ENCODE measurements at places on chromosomes 7 and 10. TPM values are rescaled to one million over a fixed set of nuclear protein-coding genes. Genes with fewer than 3 reads are reported as not detected.

The OR2A5 gene
- not detected for total RNA-seq

DNA sequence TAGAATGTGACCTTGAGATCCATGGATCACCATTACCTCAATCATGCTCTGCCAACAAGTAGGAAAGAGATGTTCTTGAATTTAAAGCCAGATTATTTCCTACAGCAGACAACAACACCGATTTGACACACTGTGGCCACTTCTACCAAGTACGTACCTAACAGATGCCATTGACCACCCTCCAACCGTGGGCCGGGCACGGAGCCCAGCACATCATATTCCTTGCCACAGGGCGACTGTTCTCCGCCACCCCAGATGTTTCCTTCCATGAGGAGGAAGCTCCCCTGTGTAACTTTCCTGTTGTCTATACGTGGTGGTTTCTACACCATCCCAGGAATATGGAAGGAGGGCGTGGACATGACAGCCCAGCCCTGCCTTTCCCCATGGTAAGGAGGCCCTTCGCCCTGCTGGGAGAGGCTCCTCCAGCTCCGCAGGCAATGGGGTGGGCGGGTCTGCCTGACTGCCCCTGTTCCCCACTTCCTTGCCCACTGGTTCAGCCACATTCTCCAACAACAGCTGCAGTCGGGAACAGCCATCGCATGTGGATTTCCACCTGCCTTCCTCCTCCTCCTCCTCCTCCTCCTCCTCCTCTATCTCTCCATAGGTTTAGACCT, 7.2 kb downstream of the CHST15 start:
- DNase-seq: no peak

DNA sequence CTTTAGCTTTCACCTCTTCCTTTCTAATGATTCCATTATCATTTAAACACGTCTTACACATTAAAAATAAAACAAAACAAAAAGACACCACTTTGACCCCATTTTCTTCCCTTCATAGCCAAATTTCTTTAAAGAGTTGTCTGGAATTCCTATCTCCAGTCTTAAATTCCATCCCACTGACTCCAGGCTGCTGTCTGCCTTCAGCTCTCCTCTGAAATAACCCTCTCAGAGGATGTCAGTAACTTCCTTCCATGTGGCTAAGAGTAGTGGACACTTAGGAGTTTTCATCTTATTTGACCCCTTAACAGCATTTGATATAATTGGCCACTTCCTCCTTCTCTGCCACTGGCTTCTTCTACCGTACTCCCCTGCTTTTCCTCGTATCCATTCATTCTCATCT, 69.6 kb upstream of the MKX start:
- no peak for DNase-seq

DNA sequence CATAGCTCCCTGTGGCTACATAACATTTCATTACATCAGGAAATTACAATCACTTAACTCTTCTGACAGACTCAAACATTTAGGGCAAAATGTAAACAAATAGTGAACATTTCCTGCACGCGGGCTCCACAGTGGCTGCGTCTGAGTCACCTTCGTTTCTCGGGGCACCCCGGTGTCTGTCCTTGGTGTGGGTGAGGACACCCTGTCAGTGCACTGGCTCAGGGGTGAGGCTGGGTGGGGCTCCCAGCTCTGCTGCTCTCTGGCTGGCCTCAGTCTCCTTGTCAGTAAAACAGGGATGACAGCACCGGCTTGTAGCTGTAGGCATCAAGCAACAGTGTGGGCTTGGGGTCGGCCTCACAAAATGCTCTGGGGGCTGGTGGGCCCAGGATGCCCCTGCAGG, 237.1 kb upstream of the SHH start:
- no peak for DNase-seq

Measured in posterior vena cava (tissue), 2 donors.